Calu3 (cell line): ENCODE measurements at places on chromosomes 13 and 19. TPM values are rescaled to one million over a fixed set of nuclear protein-coding genes. Genes with fewer than 3 reads are reported as not detected.

Gene RFXAP
- 3.8 and 6.2 TPM in 2 replicates for total RNA-seq

Gene MYADM
- total RNA-seq = 366 and 464 TPM in 2 replicates

Gene MATK
- total RNA-seq = not detected in 2 replicates

Gene SPTBN4
- 0.80 and 1.3 TPM in 2 replicates for total RNA-seq

Gene ENOX1
- 1.2 and 1.5 TPM in 2 replicates for total RNA-seq

Gene GRK1
- not detected in 2 replicates for total RNA-seq

Gene ZNF8
- total RNA-seq = 12.1 and 12.8 TPM in 2 replicates

Gene TPTE2
- not detected in 2 replicates for total RNA-seq
